Epithelial cell of alveolus of lung (primary cell): ENCODE measurements at places on chromosomes 6 and 20. TPM values are rescaled to one million over a fixed set of nuclear protein-coding genes. Genes with fewer than 3 reads are reported as not detected.

The PNPLA1 gene
- total RNA-seq, result not detected in 2 replicates

The BCLAF1 gene
- total RNA-seq, result 57.0 and 83.9 TPM in 2 replicates

The EPPIN gene
- total RNA-seq, result not detected in 2 replicates

The MCM8 gene
- 4.2 and 7.9 TPM in 2 replicates for total RNA-seq
